ENCODE measurements at places on chromosomes 16 and 17. TPM values are rescaled to one million over a fixed set of nuclear protein-coding genes. Genes with fewer than 3 reads are reported as not detected.
A peak's percentile ranks its signal among the peaks of the same experiment; 100 is the strongest.

The NATD1 gene
- total RNA-seq: 13.6 TPM

The CRAMP1 gene
- total RNA-seq: 13.6 TPM

DNA sequence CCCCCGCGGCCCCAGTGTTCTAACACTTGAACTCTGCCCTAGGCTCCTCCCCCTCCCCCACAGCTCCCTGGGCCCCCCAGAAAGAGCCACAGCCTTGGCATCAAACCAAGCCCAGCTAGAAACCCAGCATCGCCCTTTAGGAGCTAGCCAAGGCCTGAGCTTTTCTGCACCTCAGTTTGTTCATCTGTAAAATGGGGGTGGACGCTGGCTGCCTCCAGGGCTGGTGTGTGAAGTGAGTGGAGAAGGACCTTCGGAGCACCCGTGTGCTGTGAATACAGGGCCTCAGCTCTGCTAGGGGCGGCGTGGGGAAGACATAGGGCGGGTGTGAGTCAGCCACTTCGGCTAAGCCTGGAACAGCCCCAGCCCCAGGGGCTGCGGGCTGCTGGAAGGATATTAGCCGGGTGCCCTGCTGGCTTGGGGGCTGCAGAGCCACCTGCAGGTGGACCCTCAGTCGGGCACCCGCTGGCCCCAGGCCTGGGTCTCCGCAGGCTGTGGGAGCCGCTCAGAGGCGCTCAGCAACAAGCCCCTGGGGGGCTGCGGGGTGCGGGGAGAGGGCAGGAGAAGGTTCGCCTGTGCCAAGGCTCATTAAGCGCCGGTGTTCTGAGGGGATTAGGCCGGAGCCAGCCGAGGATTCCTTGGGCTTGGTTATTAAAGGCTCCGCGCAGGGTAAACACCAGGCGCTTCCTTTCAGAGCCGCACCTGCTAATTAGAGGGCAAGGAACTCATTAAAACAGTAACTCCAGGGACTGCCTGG lies 217.0 kb upstream of the CIBAR2 start:
- no peak overlapping the region for H3K27ac ChIP-seq
- H3K4me1 ChIP-seq: peaks cover 17% of the 10 kb centered on the region
- H3K36me3 ChIP-seq: no peaks in the 10 kb centered on the region
- no peaks in the 10 kb centered on the region for H3K27me3 ChIP-seq

DNA sequence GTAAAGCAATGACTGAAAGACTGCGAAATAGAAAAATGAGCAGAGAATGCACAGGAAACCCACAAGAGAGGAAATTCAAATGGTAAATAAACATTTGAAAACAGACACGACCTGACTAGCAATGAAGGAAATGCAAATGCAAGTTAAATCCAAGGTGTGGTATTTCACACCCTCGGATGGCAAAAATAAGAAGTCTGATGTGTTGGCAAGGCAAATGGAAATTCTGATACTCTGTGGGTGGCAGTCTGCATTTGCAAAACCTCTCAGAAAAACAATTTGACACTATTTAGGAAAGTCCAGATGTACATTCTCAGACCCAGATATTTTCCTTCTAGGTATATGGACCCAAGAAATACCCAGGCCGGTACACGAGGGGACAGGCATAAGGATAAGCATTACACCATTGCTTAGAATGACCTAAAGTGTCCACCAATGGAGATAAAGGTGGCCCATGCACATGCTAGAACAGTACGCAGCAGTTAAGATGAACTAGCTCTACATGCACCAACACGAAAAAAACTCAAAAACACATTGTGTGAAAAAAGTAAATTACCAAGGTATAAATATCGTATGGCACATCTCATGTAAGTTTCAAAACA lies 116.7 kb downstream of the GAS7 start:
- H3K4me1 ChIP-seq: peaks cover 10% of the 10 kb centered on the region
- H3K27me3 ChIP-seq: no peaks in the 10 kb centered on the region
- H3K36me3 ChIP-seq: no peaks in the 10 kb centered on the region
- no peak for DNase-seq

DNA sequence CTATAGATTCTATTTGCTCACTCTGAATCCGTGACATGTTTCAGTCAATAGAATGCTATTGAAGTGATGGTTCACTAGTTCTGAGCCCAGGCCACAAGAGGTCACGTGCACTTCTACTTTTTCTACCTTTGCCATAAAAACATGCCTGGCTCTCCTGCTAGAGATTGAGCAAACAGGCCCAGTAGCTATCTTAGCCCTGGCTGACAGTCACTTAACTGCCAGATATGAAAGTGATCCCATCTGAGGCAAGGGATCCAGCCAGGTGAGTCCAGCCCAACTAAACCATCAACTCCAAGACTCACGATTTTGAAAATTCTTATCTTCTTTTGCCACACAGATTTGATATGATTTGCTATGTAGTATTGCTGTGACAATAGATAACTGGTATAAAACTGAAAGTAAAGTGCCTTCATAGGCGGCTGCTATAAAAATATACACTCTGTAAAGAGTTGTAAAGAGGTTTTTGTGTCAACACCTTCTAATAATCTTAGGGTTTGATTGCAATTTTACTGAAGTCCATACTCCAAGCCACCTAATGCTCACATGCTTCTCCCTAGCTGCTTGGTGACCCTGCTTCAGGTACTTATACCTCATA lies 937.7 kb upstream of the SOX9 start:
- no peak for DNase-seq
- no peaks in the 10 kb centered on the region for H3K36me3 ChIP-seq
- no peak overlapping the region for H3K27ac ChIP-seq
- H3K4me1 ChIP-seq: no peaks in the 10 kb centered on the region
- no peaks in the 10 kb centered on the region for H3K27me3 ChIP-seq

- H3K27me3 ChIP-seq: no peaks in the 10 kb centered on the region
- no peak for DNase-seq
- H3K36me3 ChIP-seq: no peaks in the 10 kb centered on the region
- H3K4me1 ChIP-seq: no peaks in the 10 kb centered on the region
Observed at GRCh38 chr16:56715126-56715525, 14.8 kb upstream of the NUP93 start.

DNA sequence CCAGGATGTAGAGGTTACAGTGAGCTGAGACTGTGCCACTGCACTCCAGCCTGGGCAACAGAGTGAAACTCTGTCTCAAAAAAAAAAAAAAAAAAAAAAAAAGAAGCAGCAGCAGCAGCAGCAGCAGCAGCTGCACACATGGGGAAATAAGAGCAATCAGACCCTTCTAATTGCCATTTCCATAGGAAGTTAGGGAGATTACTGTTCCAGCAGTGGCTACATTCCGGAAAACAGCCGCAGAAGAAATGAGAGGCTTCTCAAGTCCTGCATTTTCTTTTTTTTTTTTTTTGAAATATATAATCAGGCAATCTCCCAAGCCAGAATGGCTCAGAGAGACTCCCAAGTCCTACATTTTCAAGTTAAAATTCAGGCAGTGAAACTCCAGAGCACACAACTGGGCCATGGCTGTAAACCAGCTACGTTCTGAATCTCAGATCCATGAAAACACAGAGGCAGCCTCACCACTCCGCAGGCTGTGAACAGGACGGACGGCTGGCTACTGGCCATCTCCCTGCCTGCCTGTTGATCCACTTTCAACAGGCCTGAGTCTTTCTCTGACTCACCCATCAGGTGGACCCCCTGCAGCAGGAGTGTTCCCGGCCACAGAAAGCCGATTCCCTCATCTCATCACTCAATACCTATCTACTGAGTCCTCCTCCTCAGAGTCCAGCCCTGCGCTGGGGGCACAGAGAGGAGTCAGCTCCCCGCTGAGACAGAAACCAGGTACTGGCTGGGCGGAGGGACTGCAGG lies 15.0 kb downstream of the TRPV1 start:
- no peaks in the 10 kb centered on the region for H3K27me3 ChIP-seq
- peak; percentile 62 for DNase-seq
- peaks cover 31% of the 10 kb centered on the region for H3K36me3 ChIP-seq
- no peak overlapping the region for H3K4me3 ChIP-seq

GRCh38 chr16:53089434-53090285 lies 34.9 kb downstream of the CHD9 start:
- no peaks in the 10 kb centered on the region for H3K27me3 ChIP-seq
- no peak overlapping the region for H3K4me3 ChIP-seq
- peaks cover 18% of the 10 kb centered on the region for H3K4me1 ChIP-seq
- H3K36me3 ChIP-seq: no peaks in the 10 kb centered on the region

DNA sequence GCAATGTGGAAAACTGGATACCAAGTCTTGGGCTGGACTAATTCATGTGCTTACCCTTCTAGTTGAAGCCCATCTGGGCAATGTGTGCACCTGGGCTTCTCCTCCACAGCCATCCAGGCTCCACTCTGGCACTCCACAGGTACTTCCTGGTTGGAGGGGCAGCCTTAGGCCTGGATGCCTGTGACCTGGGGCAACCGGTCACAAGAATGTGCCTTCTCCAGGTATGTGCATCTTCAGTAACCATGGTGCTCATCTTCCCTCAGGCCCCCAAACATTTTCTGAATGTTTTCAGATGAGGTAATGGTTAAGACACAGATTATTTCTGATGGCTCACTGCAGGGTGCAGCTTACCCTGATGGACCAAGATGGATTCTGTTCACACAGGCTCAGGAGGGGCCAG lies 11.1 kb downstream of the C16orf86 start:
- H3K4me1 ChIP-seq: peaks cover 14% of the 10 kb centered on the region
- no peak for DNase-seq
- no peak overlapping the region for H3K27ac ChIP-seq
- H3K36me3 ChIP-seq: peaks cover 15% of the 10 kb centered on the region
- no peak overlapping the region for H3K4me3 ChIP-seq

DNA sequence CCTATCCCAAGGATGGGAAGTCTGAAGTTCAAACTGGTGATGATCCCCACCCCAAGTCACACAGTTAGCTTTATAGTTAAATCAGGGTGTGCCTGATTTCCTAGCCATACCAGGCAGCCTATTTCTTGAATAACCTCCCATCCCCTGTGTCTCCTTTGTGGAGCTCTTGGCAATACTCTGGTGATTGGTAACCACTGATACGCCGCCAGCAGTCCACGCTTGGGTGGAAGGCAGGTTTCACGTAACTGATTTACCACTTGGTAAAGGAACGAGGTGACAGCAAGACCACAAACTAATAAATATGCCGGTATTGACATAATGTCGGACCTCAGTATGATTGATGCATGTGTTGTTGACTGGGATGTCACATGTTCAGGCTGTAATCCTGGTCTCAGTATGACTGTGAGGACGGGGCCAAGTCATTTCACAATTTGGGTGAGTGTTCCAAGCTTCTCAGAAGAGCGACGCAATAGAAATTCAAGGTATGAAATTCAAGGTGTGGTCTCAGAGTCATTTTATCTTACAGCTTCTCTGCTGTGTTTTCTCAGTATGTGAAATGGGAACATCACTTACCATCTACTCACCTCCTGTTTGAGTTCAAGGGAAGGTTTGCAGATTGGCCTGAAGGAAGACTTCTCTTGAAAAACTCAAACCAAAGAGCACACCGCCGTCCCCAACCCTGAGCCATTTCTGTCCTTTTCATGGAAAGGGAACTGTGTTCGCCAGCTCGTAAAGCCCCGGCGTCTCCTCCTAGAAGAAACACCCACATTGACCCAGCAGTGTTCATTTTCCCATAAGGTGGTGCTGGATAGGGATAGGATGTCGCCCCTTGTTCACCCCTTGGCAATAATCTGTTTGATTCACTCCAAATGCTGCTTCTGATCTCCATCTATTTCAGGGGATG lies 678.9 kb downstream of the WWOX start:
- no peak for DNase-seq
- no peak overlapping the region for H3K4me3 ChIP-seq
- no peaks in the 10 kb centered on the region for H3K4me1 ChIP-seq
- H3K27ac ChIP-seq: no peak overlapping the region
- no peaks in the 10 kb centered on the region for H3K27me3 ChIP-seq

All from heart left ventricle (tissue), 16 donors.